ENCODE measurements at places on chromosomes 3 and 15.

DNA sequence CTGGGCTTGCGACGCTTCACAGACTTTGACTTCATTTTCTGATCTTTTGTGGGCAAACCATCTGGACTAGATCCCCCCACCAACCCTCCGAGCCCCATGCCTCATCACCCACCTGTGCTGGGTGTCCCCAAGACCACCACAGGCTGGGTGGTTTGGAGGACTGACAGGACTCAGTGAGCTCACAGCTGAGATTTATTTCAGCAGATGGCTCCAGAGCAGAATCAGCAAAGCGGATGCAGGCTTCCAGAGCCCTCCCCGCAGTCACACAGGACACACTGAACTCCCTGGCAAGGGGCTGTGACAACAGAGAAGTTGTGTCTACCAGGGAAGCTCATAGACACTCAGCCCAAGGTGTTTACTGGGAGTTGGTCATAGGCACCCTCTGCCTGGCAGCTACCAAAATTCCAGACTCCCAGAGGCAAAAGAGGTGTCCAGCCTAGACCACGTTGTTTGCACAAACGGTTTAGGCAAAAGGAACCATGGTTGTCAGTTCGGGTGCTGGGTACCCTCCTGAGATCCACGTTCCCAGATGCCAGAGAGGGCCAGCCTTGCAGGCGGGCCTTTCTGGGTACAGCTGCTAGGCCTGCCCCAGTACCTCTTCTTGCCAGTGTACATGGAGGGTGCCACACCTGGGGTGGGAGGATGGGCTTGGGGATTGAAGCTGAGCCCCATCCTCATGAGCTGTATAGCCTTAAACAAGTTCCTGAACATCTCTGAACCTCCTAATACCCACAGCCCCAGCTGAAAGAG lies 170.3 kb downstream of the NSMCE3 start:
- no peak for DNase-seq

DNA sequence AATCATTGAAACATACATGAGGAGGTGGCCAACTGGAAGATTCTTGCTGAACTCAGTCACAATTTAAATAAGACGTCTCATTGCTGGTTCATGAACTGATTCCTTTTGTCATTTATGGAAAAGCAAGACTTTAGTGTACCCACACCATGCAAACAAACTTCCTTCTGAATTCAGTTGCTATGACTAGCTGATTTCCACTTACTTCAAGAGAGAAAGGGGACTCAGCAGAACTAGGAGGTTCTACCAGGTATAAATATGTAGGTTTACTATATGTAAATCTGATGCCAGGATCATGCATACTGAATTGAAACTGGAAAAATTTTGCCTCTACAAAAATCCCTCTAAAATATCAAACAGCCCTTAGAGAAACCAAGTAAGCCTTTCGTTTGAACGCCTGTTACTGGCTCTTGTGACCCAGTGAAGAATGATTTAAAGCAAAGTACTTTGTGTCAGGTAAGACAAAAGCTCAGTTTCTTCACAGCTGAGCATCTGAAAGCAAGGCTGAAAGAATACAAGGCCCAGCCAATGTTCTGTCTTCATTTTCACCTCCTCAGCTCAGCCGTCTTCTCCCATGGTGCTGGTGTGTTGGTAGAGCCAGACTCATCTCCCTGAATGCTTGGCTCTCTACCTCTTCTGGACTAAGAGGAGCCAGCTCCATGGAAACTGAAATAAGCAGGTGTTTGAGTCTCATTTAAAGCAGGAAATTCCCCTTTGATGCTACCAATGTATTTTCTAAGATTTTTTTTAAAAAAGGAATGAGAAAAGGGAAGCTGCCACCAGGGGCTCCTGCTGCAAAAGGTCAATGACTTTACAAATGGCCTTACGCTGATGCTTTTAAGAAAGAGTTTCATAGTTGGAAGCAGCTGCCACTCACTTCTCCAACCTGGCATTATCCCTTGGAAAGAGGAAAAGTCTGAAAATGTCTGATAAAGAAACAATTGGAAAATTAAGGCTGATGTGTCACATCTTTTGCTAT lies 301.6 kb downstream of the EFHB start:
- no peak for DNase-seq

DNA sequence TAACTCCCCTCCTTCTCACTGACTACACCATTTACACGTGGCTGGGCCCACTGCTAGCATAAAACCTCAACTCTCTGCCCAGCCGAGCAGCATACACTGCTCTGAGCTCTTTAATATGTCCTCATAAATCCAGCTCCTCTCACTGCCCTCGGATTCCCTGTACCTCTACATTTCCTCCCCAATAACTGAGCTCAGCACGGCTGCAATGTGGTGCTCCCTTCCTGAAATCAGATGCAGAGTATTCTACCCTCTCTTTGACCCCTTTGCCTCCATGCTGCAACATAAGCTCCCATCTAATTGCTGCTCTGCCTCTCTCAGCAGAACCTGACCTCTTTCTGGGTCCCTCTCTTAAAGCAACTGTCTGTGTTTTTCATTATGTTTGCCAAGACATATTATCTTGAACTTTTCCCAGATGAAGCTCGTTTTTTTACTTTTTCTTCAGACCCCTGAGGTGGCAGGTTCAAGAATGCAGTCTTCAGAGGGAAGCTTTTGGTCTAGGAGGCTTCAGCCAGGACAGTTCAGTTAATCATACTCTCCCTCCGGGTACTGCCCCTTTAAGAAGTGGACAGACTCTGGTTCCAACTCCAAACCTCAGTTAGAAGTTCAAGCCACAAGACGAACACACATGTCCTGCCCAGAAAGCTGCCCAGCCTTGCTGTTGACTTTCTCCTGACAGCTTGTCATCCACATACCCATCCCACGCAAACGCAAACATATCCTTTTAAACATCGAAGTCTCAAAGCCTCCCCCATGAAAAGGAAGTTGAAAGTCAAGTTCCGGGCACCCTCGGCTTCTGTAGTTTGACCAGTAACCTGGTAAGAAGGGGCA lies 81.1 kb upstream of the NEO1 start:
- DNase-seq, result no peak

- no peak for DNase-seq
These were observed 20.0 kb upstream of the KLF13 start for GRCh38 chr15:31306426-31307269.

DNA sequence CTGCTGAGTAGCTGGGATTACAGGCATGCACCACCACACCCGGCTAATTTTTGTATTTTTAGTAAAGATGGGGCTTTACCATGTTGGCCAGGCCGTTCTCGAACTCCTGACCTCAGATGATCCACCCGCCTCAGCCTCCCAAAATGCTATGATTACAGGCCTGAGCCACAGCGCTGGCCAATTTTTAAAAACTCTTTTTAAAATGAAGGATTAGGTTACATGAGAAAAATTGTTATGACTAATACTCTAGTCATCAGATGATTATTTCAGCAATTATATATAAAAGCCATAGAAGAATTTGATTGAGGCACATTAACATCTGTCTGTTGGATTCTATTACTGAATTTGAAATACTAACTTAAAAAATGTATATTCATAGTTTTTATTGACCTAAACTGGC lies 134.1 kb upstream of the MNS1 start:
- no peak for DNase-seq

GRCh38 chr15:73568564-73569280 lies 64.5 kb downstream of the NPTN start:
- no peak for DNase-seq

- no peak for DNase-seq
These were observed 37.2 kb downstream of the DPH3 start for GRCh38 chr3:16227566-16227965.

- no peak for DNase-seq
These were observed 13.7 kb downstream of the MAP1A start for GRCh38 chr15:43531018-43531670.

DNA sequence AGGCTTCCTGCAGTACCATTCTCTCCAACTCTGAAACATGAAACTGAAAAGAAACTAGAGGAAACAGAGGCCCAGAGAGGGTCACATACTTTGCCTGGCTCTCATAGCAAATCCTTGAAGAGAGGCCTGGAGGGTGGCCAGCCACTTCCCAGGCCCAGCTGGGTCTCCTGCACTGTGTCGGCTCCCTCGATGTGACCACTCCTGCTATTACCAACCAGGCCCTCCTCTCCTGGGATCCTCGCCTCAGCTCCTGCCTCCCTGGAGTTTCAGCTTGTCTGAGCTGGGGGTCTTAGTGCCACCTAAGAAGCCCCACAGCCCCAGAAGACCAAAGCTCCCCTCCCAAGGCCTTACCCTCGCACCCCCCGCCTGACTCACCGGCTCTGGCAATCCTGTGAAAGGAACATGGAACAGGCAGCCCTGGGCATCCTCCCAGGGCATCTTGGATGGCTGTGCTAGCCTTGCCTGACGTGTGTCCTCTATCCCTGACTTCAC lies 4.6 kb downstream of the LOXL1 start:
- DNase-seq, result no peak

GRCh38 chr3:78257951-78258530 lies 1218.1 kb downstream of the ROBO2 start:
- no peak for DNase-seq

DNA sequence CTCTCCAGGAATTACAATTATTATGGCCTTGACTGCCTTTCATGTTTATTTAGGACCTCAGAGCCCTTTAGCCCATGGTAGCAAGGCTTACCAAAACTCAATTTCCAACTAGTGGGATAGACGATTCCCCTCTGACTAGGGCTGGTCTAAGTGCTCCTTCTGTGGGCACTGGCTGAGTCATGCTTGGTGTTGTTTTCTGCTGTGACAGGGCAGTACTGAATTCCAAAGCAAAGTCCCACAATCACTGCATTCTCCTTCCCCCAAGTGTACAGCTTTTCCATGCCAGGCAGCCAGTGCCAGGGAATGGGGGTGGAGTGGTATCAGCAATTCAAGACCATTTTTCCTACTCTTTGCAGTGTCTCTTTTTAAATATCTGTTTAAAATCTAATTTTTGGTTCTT lies 509.0 kb upstream of the NECTIN3 start:
- no peak for DNase-seq

GRCh38 chr3:179410331-179410730 lies 40.9 kb downstream of the GNB4 start:
- DNase-seq, result peak; percentile 35

Measured in suppressor macrophage (primary cell).